AG04450 (cell line): ENCODE measurements at places on chromosomes 16 and 17. TPM values are rescaled to one million over a fixed set of nuclear protein-coding genes. Genes with fewer than 3 reads are reported as not detected.

The KRT12 gene
- polyA plus RNA-seq, result not detected in 2 replicates

GRCh38 chr16:48687421-48688038, 77.5 kb upstream of the N4BP1 start:
- peak; percentile 29 for DNase-seq

DNA sequence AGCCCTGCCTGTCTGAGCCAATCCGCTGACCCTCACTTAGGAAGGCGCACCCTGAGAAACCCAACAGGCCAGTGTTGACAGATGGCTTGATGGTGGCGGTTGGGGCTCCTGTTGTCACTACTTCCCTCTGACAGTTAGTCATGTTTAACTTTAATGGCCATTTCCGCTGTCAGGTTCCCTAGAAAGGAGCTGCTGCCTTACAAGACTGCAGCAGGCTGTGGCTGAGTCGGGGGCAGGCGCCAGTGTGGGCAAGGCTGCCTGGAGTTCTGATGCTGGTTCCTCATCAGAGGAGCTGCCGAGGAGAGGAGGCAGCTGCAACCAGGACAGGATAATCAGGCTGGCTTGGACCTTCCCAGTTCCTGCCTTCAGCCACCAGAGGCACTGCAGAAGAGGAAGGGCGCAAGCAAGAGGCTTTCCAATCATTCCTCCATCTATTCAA, 223.2 kb upstream of the DYNLRB2 start:
- DNase-seq, result no peak

DNA sequence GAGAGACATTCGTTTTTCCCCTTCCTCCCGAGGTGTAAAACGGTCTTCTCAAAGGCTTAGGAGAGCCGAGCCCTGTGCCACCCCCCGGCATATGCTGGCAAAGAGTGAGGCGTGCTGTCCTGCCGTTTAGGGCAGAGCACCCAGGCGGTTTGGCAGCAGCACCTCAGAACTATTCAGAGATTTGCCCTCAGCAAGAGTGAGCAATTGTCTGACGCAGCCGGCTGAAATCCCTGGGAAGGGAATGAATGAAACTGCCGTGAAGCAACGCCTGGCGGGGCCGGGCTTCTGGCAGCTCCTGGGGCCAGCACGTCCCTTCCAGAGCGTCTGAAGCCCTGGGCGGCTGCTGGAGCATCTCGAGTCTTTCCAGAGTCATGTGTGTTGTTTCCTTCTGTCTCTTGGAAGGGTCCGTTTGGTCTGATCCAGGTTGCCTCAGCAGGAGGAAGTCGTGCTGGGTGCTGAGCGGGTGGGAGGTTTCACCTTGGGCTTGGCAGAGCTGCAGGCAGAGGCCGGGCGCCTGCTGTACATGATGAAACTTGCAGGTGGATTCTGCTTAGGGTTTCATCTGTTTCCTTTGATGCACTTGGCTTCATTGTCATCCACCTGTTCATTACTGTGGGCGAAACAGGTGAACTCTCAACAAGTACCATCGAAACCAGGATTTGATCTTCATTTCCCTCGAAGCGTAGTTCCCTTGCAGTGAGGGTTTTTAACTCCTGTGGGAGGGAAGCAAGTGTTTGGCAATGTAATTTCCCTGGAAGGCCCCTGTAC, 35.4 kb downstream of the TBCD start:
- DNase-seq, result no peak
